Stimulated activated CD8-positive, alpha-beta memory T cell treated with anti-CD3 and anti-CD28 coated beads, Interleukin-15, amount 100 ng/mL, for 4 hours (primary cell): ENCODE measurements at places on chromosomes 3 and 15.

- DNase-seq, result no peak
Observed at GRCh38 chr15:65949011-65949410, 79.7 kb downstream of the RAB11A start.

- no peak for DNase-seq
Observed at GRCh38 chr15:63244976-63245645, 32.3 kb upstream of the APH1B start.

DNA sequence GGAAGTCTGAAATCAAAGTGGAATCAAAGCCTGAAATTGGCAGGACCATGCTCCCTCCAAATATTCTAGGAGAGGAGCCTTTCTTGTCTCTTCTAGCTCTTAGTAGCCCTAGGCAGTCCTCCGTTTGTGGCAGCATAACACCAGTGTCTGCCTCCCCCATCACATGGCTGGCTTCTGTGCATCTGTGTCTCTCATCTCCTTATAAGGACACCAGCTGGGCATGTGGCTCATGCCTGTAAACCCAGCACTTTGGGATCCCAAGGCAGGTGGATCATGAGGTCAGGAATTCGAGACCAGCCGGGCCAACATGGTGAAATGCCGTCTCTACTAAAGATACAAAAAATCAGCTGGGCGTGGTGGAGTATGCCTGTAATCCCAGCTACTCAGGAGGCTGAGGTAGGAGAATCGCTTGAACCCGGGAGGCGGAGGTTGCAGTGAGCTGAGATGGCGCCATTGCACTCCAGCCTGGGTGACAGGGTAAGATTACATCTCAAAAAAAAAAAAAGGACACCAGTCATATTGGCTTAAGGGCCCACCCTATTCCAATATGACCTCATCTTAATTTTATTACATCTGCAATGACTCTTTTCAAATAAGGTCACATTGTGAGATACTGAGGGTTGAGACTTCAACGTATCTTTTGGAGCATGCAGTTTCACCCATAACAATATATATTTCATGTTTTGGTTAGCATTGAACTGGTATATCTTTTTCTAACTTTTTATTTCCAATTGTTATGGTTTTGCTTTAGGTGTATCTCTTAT lies 148.0 kb upstream of the TPM1 start:
- DNase-seq, result no peak

DNA sequence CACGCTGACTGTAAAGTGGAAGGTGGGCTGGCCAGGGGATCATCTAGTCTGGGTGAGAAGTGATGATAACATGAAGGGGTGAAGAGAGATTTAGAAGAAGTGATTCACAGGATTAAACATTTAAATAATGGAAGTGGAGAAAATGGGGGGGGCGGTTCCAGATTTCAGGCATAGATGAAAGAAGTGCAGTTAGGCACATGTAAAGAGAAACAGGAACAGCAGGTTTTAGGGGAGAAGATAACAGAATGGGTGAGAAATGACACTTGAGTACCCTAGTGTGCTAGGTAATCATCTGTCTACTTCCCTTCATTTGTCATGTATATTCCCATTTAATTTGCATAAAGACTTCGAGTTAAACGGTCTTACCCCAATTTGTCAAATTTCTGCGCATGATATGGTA lies 15.3 kb downstream of the B3GNT5 start:
- no peak for DNase-seq

GRCh38 chr3:32399030-32399620 lies 7.5 kb downstream of the CMTM7 start:
- DNase-seq, result no peak

- DNase-seq, result no peak
Observed at GRCh38 chr15:99993262-99993661, 260.0 kb upstream of the LYSMD4 start.

DNA sequence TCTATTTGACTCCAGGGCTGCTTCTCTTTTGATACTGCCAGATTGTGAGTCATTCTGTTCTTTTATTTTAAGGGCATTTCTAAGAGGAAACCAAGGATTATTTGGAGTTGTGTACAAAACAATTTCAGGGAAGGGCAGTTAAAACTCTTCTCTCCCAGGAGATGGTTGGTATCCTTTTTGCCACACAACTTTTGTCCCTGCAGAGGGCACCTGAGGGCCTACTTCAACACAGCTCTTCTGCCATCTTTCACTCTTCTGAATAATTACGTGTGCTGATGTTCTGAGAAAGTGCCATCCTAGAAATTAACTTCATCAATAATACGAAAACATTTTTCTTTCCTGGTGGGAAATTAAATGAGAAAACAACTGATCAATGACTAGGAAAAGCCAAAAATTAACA lies 75.7 kb upstream of the GADL1 start:
- DNase-seq, result no peak

DNA sequence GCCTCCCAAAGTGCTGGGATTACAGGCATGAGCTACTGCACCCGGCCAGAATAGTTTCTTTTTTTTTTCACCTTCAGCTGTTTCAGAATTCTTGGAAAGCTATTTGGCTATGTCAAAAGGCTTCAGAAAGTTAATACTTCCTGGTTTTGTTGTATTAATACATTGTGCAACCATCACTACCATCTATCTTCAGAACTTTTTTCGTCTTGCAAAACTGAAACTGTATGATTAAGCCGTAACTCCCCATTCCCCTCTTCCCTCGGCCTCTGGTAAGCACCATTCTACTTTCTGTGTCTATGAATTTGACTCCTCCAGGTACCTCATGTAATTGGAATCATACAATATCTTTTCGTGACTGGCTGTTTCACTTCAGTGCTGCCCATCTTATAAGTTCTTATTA lies 5.2 kb upstream of the NOX5 start:
- no peak for DNase-seq

GRCh38 chr15:48759921-48760320 lies 50.9 kb downstream of the CEP152 start:
- no peak for DNase-seq

DNA sequence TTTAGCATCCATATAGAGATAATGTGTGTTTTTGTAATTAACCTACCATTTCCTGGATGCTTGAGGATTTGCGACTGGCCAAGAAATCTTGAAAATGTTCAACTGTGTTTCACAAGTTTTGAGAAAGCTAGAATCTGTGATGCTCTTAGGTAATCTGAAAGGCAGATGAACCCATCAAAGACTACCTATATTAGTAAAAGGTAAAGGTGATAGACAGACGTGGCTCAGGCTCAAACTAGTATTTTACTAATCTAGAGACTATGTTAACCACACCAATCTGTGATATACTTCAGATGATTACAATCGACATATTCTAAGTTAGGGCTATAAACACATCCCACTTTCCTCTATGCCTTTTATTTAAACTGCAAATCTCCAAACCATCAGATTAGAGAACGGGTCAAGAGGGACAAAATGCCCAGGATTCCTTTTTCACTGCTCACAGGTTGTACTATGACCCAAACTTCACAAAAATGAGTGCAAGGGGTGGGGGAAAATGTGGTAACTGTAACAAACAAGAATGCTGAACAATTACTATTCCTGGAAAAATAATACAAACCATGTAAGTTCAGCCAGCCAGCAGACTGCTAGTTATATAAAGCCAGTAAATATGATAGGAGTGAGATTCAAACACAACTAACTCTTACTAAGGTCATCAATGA lies 295.1 kb downstream of the FOXP1 start:
- DNase-seq, result no peak

- no peak for DNase-seq
Observed at GRCh38 chr3:172107403-172107802, 68.0 kb downstream of the FNDC3B start.

- no peak for DNase-seq
Observed at GRCh38 chr3:29465836-29466235, 185.0 kb downstream of the RBMS3 start.

GRCh38 chr3:112745567-112746248 lies 101.0 kb downstream of the CD200R1L start:
- DNase-seq, result no peak

DNA sequence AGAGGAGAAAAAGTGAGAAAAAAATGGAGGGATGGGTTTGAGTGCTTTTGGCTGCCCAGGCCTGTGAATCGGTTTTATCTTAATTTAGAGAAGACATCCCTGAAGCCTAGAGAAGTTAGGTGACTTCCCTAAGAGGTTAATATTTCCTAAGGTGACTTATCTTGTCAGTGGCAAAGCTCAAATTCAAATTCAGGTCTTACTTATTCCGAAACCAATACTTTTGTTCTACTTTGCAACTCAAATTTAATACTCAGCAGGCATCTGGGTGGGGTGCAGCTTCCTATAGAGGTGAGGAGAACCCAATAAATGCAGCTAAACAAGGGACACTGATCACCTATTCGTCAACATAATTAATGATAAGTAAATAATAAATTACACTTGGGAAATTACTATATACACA lies 54.9 kb upstream of the MYRIP start:
- no peak for DNase-seq

- DNase-seq, result no peak
Observed at GRCh38 chr15:79090487-79091203, at the start of gene RASGRF1. TSS of gene RASGRF1 (minus strand) at chr15:79090780. CDS start at chr15:79090498, 282 bp downstream.

- DNase-seq, result no peak
Observed at GRCh38 chr3:155244699-155245098, 48.8 kb downstream of the STRIT1 start.

DNA sequence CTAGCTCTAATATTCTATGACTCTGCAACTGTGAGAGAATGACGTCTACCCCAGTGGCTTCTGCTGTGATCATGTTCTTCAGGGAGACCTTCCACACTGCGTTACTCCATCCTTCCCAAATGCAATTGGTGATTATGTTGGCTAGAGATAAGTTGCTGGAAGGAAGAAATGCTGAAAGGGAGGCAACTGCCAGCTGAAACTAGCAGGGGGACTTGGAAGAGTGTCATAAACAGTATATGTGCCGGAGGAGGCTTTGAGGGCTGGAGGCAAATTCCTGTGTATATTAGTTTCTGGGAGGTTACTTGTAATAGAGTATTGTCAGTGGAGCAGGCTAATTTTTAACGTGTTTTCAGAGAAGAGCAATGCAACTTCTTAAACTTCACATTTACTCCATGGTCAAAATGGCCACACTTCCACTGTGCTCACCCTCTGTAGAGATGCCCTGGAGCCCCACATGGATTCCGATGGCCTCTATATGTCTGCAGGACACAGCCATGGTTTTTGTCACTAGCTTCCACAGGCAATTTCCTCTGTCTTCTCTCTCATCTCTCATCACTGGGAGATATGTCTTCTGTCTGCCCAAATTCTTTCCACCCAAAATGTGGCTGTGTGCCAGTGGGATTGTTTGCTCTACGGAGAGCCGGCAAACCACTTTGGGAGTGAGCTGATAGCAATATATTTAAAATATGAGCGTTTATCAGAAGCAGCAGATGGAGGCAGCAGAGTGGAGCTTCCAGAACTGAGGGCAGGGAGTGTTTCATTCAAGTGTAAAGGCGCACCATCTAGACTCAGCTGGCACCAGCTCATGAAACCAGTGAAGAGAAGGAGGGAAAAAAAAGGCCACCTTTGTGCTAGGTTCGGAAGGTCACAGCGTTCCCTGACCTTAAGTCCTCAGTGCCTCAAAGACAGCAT lies 13.3 kb upstream of the CD47 start:
- DNase-seq, result no peak

DNA sequence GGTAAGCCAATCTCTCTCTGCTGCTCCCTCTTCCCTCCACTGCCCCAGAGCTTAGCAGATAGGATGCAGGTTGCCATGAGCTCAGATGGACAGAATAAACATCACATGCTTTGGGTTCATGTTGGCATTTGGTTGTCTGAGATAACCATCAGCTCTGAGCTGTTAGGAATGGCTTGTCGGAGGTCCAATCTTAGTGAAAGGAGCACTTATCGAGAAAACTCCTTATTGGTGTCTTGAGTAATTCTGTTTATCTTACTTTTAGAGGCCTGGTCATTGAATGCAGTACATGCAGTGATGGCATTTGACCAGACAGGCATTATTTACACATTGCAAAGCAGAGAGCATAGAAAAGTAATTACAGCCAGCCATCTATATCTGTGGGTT lies 99.7 kb downstream of the CEMIP start:
- DNase-seq, result no peak

- DNase-seq, result no peak
Observed at GRCh38 chr15:24752354-24752753, 76.8 kb downstream of the NPAP1 start.

DNA sequence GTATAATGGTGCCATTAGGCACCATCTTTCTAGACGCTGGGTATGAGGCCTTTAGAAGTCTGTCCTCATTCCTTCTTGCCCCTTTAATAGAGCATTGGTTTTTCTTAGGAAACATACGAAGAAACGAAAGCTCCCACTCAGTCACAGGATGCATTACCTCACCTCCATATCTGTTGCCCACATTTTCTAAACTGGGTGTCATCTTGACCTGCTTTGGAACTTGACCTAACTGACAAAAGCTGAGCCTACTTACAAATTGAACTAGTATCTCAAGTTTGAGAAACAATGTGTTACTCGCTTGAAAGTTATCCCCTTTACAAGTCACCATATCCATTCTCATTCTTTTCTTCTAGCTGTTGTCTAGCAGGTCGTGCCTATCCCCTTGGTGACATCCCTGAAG lies 102.7 kb downstream of the VPS8 start:
- DNase-seq, result no peak

DNA sequence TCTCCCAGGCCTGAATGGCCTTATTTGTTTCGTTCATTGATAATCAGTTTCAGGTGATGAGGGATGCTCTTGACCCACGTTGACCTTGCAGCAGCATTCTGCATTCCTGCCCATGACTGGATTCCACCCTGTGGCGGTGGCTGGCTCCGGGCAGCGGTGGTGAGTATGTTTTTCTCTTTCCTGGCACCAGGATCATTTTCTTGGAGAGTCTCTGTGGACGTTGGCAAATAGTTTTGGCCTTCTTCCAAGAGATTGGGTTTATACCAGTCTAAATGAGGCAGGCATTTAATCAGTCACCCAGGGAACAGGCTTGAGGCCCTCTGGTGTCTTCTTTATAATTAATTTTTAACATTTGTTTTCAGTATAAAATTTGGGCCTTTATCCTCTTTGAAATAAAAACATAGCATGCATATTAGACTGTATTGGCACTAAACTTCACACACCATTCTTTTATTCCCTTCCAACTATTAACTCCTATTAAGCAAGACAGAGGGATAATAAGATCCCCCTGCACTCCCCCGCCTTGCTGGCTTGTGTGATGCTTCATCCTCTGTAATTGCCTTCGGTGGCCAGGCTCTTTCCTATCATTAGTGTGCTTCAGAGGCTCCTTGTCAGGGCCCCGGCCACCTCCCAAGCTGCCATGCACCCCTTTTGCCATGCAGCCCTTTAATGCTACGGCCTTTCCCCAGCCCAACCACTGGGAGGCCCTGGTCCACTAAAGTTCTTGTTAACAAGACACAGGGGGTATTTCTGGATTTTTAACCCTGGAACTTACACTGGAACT lies 176.2 kb upstream of the TOPAZ1 start:
- no peak for DNase-seq

DNA sequence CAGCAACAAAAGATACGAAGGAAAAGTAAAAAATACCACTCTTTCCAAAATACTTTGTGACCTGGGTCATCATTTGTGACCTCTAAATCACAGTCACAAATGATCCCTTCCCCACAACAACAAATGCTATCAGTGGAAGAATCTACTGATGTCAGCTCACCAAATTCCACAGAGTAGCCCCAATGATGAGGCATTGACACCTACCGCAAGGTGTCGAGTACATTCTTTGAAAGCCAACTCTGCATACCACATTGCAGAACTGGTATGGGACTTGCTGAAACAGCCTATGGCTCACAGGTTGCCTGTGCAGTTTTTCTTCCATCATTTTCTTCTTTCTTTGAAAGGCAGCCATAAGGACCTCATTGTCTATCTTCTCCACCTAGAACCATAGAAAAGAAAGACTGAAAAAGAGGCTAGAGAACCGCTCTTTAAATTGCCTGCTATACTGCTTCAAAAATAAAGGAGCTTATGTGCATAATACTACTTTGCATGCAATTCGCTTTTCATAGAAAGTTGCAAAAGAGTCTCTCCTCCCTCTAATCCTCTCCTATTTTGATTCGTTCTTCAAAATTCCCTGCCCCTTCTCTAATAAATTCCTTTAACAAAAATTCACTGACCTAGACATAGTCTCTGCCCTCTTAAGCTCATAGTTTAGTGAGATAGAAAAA lies 21.4 kb upstream of the KPNA1 start:
- no peak for DNase-seq
